ENCODE measurements at places on chromosomes 7 and 10.

DNA sequence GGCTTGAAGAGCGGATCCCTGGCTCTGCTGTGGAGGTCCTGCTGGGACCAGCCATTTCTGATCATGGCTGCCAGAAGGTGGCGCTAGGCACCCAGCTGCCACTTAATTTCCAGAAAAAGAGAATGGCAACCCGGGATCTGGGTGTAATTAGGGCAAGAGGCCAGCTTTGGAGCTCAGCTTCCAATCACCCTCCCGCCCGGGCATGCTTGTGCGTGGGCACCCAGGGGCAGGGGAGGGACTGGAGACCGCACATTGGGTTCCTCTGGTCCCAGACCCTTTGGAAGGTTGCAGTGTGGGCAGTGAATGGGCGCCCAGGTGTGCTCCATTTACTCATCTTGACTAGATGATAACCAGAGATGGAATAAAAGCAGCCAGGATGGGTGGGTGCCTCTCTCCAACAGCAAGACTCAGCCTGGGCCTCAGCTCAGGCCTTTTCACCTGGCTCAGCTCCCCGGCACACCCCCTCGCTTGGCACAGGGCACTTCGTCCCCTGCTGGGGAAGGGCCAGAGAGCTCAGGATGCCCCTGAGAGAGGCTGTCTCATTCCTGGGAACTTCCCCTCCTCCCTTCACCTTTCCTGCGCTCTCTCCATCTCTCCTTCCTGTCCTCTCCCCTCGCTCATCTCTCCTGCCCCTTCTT, 14.7 kb downstream of the FAM241B start:
- DNase-seq: peak; percentile 68

DNA sequence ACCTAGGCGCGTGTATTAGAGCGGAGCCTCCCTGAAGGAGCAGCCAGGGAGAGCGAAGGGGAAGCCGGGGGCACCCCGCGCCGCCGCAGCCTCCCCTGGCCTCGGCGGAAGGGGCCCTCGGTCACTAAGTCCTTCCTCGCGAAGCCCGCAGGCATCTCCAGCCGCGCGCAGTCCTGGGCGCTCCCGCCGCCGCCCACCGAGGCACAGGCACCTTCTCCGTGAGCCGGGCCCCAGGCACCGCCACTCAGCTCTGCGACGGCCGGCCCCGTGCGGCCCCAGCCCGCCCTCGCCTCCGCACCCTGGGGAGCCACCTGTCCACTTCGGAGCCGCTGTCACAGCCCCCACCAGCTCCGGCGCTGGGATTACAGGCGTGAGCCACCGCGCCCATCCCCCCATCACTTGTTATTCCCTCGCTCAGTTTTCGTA, 80.8 kb downstream of the ZNF467 start:
- no peak for DNase-seq

GRCh38 chr7:106056513-106057203, 55.5 kb downstream of the SYPL1 start:
- DNase-seq: peak; percentile 75

DNA sequence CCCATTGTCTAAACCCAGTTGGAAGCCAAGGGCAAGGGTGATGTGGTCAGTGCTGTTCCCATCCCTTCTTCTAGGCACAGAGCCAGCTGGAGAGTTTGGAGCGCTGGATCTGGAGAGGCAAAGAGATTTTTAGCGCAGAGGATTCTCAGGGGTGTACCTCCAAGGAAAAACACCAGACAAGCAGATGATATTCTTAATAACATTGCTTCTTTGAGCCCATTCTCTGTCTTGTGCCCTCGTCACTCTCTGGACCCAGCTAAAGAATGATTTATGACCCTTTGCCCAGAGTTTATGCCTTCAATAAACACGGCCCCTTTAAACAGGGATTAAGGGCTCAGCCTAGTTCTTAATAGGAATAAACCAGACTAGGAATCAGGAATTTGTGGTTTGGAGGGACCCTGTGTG, 4.7 kb upstream of the HIP1 start:
- no peak for DNase-seq

DNA sequence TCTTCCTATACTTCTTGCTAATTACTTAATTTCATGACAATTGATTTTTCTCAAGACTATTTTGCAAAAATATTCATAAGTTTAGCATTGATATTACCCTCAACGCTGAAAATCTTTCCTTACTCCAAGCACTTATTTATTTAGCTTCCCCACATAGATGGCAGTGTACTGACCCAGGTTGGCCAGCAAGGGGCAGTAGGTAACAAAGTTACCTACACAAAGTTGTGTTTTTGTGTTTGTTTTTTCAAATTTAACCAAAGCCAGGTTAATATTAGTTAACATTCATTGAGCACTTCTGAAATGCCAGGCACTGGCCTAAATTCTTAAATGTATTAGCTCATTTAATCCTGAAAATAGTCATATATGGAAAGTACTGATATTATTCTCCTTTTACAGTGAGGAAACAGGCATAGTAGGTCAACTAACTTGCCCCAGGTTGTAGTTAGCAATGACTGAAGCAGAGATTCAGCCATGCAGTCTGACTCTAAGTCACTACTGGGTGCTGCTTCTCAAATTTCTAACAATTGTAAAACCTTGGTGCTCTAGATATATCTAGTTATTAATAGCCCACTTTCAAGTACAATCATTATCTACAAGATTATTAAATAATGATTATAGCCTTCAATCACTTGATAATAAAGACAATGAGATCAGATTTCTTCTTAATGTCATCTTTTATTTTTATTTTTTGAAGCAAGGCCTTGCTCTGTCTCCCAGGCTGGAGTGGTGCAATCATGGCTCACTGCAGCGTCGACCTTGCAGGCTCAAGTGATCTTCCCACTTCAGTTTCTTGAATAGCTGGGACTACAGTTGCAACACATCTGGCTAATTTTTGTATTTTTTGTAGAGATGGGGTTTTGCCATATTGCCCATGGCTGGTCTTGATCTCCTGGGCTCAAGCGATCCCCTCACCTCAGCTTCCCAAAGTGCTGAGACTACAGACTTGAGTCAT, 5.8 kb upstream of the GGCT start:
- no peak for DNase-seq

DNA sequence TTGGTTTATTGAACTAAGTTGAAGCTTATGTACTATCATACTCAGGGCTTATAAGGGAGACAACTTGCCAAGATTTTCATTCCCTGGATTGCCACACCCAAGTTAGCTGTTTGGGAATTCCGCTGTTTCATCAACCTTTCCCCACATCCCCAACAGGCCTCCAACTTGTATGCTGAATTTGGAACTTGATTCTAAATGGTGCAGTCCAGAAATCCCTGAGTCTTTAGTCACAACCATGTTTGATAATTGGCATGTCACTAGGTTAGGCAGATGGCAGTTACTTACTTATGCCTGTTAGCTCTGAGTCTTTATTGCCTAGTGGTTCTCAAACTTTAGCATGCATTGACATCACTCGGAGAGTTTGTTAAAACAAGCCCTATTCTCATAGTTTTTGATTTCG, 135.4 kb upstream of the PRPS1L1 start:
- no peak for DNase-seq

- DNase-seq: no peak
These were observed 50.2 kb downstream of the LMBR1 start for GRCh38 chr7:156842740-156843140.

DNA sequence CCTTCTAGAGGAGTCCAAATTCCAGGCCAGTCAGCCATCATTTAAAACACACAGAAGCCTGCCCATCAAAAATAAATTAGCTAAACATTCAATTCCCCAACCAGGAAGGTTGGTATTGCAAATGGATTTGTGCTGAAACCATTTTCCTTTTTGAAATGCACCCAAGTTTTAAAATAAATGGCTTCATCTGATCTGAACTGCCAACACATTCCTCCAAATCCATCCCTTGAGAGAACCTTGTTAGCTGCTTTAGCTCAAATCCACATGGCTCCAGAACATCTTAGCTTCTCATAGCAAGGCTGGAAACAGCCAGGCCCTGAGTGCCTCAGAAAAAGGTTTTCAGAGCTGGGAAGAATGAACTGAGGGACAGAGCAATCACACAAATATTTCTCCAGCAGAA, 306.3 kb downstream of the FZD1 start:
- DNase-seq: no peak

DNA sequence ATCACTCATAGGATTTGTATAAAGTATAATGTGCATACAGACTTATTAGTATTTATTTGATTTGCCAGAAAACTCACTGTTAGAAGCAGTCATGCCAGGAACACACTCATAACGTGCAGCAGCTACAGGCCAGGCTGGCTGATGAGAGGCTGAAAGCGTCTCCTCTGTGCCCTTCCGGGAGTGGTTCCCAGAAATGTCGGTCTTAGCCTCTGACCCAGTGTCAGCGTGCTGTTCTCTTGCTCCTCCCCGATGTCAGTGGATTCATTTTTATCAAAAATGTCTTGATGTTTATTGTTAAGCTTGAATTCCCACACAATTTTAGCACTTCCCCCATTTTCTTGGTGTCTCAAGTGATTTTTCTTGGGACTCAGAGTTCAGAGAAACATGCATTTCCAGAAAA, 33.3 kb upstream of the GARS1 start:
- no peak for DNase-seq

DNA sequence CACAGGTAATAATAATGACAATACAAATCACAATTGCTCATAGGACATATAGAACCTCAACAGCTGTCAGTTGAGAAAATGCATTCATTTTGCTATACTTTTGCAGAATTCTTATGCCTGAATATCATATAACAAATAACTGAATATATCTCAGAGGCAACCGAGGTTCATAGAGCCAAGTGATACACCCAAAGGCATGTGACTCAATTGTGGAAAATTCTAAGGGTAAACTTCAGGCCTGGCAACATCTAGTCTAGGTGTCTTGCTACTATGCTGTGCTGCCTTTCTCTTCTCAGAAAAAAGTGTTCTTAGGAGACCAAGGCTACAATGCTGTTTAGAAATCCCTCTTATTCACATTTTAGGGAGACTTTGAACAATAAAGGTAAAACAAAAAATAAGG, 270.7 kb downstream of the BAMBI start:
- no peak for DNase-seq

DNA sequence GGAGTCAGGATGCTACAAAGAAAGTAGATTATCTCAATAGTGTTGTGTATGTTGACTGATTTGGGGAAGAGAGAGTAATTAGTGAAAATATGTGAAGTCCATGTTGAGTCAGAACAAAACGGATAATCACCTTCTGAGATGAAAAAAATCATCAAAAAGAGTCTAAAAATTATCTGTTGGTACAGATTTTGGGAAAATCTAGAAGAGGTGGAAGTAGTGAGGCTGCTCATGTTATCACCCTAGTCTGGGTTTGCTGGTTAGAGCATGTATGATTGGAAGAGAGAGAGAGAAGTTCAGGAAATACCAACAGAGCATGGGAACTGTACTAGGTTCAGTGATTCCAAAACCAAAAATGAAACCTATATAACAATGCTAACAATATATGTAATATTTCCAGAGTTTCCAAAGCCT, 12.3 kb downstream of the RPA3 start:
- peak; percentile 20 for DNase-seq

DNA sequence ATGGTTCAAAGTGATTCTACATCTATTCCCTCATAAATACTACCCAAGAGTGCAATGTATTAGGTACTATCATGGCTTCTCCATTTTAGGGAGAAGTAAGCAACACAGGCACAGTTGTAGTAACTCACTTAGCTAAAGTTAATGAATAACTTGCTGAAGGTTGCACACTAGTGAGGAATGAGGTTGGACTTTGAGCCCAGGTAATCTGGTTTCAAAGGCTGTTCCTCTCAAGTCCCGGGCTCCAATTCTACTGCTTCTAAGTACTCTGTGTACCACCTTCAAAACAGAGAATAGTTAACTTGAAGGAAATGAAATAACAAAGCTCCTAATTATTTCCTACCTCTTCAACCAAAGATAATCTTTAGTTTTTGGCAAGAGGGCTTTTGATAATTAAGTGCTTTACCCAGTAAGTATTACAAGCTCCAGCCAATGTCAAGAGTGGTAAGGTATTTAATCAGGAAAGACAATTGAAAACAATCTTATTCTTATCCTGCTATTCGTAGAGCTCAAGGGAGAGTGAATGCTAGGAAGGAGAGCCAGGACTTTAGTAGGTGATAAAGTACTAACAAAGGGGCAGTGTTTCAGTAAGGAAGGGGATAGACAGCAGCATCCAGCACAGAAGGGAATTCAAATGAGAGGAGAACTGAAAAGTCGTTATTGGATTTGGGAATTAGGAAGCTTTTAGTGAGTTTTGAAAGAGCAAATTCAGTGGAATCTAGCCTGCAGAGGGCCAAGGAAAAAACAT, 158.2 kb upstream of the PTPRZ1 start:
- DNase-seq: no peak

- DNase-seq: no peak
These were observed 48.3 kb upstream of the ATRNL1 start for GRCh38 chr10:115044891-115045290.

DNA sequence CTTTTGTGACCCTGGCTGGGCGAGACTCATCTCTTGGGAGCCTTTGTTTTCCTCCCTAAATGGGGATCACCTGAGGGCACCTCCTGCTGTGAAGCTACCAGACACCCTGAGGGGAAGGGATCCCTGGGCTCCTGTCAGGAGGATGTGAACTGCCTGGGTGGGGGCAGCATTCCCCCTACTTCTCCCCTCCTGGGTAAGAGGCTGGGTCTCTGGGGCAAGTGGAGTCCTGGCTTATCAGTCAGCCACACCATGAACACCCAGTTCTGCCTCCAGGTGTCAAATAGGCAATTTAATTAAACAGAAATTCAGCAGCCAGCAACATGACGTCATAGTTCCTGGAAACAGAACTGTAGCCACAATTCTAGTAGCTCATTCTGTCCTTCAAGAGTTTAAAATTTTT, 97.7 kb upstream of the RET start:
- DNase-seq: no peak

GRCh38 chr7:127571741-127572505, 13.5 kb downstream of the GCC1 start:
- no peak for DNase-seq

GRCh38 chr7:157018997-157019608, 8.6 kb upstream of the MNX1 start:
- peak; percentile 52 for DNase-seq

DNA sequence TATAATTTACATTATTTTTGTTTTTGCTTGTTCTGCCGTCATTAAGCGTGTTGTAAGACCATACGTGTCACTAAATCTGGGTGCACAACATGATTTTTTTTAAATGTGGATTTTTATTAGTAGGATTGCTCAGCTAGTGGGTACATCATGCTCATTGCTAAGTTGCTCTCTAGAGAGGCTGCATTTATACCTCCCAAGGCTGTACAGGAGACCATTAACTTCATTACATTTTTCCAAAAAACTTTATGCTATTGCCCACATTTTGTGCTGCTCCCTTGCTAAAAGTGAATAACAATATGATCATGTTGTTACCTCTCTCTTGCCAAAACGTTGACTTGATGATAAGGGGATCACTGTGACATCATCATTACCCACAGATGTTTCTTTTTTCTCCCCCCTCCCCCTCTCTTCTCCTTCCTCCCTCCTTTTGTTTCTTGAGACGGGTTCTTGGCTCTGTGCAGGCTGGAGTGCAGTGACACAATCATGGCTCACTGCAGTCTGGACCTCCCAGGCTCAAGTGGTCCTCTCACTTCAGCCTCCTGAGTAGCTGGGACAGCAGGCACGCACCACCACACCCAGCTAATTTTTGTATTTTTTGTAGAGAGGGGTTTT, 65.1 kb downstream of the BMPR1A start:
- no peak for DNase-seq

- no peak for DNase-seq
These were observed 34.2 kb downstream of the CAMK2B start for GRCh38 chr7:44291066-44291732.

- DNase-seq: peak; percentile 81
These were observed 40.9 kb upstream of the ZNF32 start for GRCh38 chr10:43689618-43689954.
